Posterior cingulate gyrus (tissue), 11 donors: ENCODE measurements at places on chromosomes 1 and 21.

DNA sequence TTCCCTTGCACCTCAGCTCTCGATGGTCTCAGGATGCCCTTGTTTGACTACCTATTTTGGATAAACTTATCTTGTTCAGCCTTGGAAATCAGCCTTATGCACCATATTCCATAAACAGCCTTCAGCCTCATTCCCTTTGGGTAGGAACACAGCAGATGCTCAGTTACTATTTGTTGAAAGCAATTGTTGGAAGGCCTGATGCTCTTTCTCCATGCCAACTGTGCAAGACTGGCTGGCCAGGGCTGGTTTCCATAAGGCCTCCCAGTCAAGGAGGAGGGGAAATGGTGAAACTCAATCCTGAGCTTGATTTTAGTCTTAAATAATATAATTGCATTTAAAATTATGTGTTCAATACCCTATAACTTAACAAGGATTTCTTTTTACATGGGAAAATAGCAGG is 121.1 kb upstream of the DEPDC1 start:
- DNase-seq, result no peak

DNA sequence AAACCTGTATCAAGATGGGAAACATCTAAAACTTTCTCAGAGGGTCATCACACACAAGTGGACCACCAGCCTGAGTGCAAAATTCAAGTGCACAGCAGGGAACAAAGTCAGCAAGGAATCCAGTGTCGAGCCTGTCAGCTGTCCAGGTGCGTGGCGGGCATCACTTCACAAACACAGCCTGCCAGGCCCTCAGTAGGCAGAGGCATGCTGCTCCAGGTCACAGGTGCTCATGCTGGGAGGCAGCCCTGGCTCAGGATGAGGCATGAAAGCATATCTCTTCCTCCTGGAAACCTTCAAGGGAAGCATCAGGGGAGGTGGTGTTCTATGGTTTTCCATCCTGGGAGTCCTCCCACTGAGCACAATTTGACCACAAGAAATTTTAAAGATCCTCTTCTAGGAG is 6.3 kb downstream of the CD2 start:
- DNase-seq, result no peak

- DNase-seq, result no peak
These were observed 161.9 kb downstream of the MAGI3 start for GRCh38 chr1:113552244-113552643.

GRCh38 chr1:218336328-218336727 is 8.8 kb upstream of the TGFB2 start:
- no peak for DNase-seq

- DNase-seq, result no peak
These were observed 1.1 kb downstream of the SPOCD1 start for GRCh38 chr1:31814631-31815306.

DNA sequence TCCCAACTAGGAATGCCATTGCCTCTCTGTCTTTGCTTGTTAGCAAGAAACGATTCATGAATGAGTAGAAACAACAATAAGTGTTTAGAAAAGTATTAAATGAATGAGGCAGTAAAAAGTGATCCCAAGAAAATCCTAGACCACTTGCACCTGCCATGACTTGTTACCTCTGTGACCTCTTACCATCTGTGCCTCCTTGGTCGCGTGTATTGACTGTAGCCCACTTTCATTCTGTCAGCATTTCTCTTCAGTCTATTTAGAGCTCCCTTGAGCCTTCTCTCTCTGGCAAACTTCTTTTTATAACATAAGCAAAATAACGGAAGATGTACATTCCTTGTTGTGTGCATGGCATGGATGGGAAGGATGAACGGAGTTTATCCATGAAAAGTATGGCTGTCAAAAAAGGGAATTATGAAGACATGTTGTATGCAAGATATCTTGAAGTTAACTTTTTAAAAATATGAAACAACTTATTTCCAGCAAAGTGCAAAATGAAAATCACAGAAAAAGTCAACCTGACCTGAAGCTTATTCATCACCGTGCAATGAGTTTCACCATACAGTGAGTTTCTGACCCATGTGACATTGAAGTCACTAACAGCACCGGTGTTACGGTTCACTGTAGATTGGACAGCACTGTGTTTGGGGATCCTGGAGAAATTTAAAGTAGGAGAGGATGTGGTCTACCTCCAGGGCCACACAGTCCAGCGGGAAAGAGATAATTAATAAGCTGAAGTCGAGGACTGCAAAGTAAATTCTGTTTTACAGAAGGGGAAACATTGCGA is 47.7 kb downstream of the KCNK1 start:
- DNase-seq, result no peak

DNA sequence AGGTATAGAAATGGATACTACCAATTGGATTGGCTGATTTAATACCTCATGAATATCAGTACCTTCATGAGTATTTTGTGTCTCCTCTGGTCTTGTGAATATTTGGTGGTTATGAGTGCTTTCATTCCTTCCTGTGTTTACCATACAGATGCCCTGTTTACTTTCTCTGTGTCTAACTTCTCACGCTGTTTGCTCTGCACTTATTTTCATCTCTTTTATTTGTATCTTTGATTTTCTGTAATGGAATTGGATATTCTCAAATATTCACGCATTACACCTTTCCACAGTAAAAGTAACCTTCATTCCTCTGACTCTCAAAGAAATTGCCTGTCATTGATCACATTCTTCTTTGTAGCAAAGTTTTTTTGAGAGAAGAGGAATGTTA is 16.8 kb downstream of the CNST start:
- DNase-seq, result no peak

- peak; percentile 13 for DNase-seq
These were observed 162.8 kb downstream of the NTPCR start for GRCh38 chr1:233113009-233113879.

- DNase-seq, result no peak
These were observed 335.7 kb downstream of the CHRM3 start for GRCh38 chr1:239722035-239722434.

DNA sequence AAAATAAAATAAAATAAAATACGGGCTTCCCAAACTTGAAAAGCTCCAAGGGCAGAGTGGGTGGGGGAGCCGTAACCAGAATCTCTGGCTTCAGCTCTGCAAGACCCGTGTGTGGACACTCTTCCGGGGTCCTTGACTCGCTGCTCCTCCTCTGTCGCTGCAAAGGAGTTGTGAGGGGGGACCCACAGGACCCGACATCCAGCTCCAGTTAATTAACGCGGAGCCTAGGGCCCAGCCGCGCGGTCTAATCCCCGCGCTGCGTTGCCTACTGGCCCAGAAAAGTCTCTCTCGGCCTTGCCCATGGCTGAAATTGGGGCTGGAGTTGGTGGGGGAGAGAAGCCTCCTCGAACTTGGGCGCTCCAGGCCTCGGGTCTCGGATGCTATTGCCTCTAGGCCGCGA is 1.8 kb downstream of the LMX1A start:
- DNase-seq, result no peak

- DNase-seq, result no peak
These were observed 15.6 kb upstream of the SLC45A1 start for GRCh38 chr1:8302081-8302956.

GRCh38 chr1:87208080-87208479 is 120.6 kb upstream of the LMO4 start:
- no peak for DNase-seq

DNA sequence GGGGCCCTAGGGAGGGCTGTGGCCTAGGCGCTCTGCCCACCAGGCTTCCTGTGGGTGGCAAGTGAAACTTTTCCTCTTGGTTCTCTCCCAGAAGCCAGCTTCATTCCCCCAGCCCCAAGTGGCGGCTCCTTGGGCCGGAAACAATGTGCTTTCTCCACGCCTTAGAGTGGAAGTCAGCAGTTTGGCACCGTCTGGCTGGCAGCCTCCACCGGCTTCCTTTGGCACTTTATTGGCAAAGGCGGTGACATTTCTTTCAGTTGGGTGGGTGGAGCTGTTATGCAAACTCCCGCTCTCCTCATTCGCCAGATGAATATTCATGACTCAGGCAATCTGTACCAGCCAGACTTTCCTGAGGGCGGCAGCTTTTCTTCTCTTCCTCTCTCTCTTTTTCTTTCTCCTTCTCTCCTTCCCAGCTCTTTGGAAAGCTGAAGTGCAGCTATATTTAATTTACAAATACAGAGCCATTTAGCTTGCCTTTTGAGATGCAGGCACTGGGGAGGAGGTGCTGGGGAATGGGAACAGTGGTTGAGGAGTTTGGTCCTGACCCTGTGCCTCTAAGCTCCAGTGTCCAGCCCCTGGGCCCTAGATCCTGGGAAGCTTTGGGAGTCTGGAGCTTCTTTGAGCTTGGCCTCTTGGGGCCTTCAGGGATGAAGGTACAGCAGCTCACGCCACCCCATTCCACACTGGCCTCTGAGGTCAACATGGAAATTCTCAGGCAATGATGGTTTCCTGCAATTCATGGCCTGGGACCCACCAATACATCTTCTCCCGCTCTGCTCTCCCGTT is 67.8 kb upstream of the POU3F1 start:
- peak; percentile 94 for DNase-seq

GRCh38 chr1:118317842-118318614 is 133.0 kb upstream of the SPAG17 start:
- DNase-seq, result no peak

GRCh38 chr1:79004916-79005315 is 1.6 kb downstream of the ADGRL4 start:
- DNase-seq, result no peak

DNA sequence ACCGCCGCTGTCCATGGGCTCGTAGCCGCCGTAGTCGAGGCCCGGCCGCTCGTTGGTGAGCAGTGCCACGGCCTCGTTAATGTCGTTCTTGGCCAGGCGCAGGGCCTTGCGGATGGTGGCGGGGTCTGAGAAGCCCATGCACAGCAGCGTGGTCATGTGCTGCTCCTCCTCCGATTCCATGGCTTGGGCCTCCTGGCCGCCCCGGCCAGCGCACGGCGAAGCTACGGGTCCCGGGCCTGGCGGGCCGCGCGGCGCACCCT is 300 bp downstream of the USP24 start:
- DNase-seq, result peak; percentile 84

- DNase-seq, result no peak
These were observed 132.5 kb upstream of the ZNF648 start for GRCh38 chr1:182193908-182194550.

GRCh38 chr1:237903961-237904360 is 13.2 kb upstream of the ZP4 start:
- DNase-seq, result no peak

GRCh38 chr1:18998016-18998724 is 41.7 kb upstream of the IFFO2 start:
- no peak for DNase-seq

GRCh38 chr1:52590266-52590665 is 11.9 kb upstream of the GPX7 start:
- no peak for DNase-seq

DNA sequence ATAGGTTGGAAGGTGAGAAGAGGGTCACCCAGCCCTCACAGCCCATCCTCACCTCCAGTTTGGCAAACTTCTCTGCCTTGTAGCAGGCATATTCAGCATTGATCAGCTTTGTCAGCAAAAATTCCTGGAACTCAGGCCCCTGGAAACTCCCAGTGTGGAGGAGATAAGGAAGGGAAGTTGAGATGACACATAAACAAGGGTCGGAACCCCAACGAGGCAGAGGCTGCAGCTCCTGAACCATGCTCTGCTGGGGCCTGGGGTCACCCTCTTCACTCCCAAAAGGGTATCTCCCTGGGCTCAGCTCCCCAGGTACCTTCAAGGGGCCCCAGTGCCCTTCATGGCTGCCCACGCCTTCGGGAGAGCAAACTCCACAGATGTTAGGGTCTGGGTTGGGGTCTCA is 60.4 kb downstream of the RAP1GAP start:
- no peak for DNase-seq

- DNase-seq, result no peak
These were observed 84.9 kb downstream of the C4BPA start for GRCh38 chr1:207188901-207189300.

DNA sequence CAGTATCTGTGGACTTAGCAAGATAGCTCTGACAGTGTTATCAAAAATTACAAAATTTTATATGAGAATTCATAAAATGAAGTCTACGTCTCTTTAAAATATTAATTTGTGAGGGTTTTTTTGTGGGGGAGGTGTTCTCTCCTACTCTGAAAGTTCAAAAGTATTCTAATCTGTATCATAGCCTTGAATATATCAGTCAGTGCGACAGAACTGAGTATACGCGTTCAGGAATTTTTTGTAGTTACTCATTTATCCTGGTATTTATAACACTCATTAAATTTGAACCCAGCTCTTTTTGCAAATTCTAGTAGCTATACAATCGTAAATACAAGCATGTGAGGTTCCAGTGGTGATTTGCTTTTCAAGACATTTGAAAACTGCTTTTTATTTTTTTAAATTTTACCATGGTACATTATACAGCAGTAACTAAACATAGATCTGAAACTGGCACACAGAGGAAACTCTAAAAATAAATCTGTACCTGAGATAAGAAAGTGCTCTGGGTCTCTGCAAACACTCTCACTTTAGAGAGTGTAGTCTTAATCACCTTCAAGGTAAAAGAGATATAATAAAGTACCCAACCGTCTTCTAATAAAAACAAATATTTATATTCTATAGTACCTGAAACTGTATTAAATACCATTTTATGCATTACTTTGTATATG is 178.4 kb upstream of the ADAMTS5 start:
- no peak for DNase-seq

GRCh38 chr21:32322676-32323075 is 24.0 kb downstream of the MRAP start:
- DNase-seq, result no peak

DNA sequence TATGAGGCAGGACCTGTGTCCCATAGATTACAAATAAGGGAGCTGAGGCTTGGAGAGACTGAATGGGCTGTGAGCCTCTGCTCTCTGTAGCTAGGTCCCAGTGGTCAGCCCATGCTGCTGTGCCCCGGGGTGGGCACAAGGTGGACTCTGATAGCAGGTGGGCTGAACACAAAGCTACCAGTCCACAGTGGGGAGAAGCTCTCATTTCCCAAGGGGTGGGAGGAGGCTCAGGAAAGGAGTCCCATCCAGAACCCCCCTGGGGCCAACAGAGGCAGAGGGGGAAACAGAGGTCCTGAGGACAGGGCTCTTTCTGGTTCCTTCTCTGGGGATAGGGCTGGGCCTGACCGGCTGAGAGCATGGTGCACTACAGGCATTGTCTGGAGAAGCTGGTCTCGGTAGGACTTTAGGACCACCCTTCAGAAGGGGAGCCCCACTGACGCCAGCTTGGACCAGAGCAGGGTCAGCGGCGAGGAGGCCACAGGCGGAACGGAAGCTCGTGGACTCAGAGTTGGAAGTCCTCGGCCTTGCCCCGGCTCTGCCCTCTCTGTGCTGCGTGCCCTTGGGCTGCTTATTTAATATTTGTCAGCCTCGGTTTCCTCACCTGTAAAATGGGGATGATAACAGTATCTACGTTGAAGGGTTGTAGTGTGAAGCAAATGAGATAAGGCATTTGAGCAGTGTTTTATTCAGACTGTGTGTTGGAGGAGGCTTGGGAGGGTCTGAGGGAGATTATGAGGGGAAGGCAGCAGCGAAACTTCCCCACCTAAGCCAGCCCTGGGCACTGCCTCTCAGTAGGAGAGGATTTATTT is 26.6 kb downstream of the SDE2 start:
- no peak for DNase-seq

- no peak for DNase-seq
These were observed 1.4 kb downstream of the KIAA0319L start for GRCh38 chr1:35555601-35556477.

GRCh38 chr21:37101384-37101783 is 28.3 kb downstream of the TTC3 start:
- no peak for DNase-seq
